ENCODE measurements at places on chromosomes 1 and 21.

- no peak for DNase-seq
Observed at GRCh38 chr1:209375097-209375496, 208.4 kb upstream of the CAMK1G start.

- DNase-seq = no peak
Observed at GRCh38 chr1:197771904-197772556, 3.2 kb downstream of the DENND1B start.

- no peak for DNase-seq
Observed at GRCh38 chr1:230992100-230992774, 13.3 kb downstream of the ARV1 start.

DNA sequence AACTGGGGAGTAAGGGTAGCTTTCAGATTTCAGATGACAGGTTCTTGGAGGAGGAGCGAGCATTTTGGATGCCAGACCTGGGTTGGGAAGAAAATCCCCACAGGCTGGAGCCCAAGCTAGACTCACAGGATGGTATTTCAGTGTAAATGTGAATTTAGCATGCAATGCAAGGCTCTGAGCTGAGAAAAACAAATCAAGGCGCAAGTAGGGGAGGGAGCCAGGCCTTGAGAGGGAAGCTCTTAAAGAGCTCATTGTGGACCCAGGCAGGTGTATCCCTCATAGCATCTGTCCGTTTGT is 386.1 kb downstream of the MATN1 start:
- DNase-seq = no peak

DNA sequence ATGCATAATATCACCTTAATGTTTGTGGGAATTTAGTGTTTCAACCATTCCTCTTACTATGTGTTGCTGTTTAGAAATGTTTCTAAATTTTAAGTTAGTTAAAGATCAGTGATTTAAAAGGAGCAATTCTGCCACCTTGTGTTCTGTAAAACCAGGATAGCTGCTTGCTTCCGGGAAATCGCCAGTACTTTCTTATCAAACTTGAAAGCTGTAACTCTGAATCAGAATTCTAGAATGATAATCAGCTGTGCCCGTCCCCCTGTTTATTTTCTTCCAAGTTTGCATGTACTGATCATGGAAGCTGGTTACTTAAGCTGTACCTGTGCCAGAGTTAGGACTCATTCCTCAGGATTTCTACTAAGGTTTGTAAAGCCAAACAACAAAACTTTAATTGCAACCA is 656.4 kb downstream of the LTN1 start:
- no peak for DNase-seq

DNA sequence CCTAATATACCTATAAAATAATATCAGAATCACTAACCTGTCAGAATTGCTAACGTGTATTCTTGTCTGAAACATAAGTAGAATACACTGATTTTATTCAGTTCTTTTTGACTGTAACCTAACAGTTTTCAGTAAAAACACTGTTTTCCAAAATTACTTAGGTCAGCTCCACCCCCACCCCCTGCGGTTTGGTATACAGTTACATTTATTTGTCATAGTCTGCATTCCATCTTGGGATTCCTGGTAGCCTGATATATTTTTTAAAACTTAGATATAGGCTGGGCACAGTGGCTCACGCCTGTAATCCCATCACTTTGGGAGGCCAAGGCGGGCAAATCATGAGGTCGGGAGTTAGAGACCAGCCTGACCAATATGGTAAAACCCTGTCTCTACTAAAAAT is 19.8 kb upstream of the ABCD3 start:
- no peak for DNase-seq

All from activated CD8-positive, alpha-beta memory T cell treated with anti-CD3 and anti-CD28 coated beads for 4 hours (primary cell).